ENCODE measurements at places on chromosomes 3 and 15.

DNA sequence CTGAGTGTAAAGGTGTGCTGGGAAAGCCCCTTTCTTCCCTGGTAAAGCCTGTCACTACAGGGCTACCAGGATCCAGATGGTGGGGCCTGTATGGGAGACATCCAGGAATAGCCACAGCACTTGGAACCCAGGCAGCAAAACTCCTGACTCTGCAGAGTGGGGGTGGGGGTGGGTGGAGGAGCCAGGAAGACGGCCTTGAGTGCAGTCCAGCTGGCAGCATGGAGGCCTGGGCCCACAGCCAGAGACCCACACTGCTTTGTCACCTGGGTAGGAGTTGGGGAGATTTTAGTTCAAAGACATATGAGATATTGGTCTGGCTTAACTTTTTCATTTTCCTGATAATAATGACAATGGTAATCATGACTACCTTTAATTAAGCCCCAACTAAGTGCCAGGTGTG is 116.7 kb upstream of the MRPS22 start:
- no peak for DNase-seq

DNA sequence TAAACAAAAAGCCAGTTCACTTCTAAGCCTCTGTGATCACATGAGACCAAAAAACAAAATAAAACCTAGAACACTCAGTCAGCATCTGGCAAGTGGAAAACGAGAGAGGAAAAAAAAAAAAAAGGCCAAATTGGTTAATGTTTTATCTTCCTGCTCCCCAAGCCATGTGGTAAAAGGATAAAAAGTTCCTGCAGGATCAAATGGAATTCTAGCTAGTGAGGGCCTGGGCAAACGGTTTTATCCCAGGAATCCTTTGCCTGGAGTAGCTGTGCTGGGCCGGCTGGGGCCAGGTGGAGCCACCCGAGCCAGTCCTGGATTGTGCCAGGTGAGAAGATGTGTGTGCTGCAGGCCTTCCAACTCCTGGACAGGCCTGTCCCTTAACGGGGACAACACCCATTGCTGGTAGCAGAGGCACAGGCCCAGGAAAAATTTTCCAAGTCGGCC is 13.2 kb downstream of the SMAD6 start:
- DNase-seq = no peak

GRCh38 chr3:120763601-120764000 is 21.1 kb downstream of the GTF2E1 start:
- no peak for DNase-seq

DNA sequence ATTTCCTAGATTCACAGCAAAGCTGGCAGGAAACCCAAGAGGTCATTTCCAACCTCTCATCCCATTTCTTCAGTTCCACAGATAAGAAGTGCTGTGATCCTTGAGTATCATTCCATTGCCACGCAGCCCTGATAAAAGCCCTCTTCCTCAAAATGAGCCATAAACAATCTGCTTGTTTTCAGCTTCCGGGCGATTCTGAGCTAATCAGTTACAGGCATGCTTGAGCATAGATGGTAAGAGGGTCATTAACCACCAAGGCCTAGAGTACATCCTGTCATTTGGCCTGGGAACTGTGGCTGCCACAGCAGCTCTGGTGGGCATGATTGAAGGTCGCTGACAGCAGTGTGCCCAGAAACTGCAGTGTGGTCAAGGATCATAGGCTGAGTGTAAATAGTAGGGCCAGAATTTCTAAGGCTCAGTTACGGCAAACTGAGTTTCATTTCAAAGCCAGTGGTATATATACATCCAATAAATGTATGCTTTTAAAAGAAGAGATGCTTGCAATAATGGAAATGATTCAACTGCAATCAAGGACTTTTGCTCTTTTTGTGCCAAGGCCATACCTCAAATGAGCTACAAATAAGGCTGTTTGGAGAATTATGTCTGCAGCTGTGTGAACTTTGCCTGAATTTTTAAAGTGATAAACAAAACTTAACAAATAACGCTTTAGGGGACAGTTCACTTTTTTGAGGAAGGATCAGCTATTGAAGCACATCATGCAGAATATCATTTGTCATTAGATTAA is 47.3 kb downstream of the P3H2 start:
- no peak for DNase-seq

DNA sequence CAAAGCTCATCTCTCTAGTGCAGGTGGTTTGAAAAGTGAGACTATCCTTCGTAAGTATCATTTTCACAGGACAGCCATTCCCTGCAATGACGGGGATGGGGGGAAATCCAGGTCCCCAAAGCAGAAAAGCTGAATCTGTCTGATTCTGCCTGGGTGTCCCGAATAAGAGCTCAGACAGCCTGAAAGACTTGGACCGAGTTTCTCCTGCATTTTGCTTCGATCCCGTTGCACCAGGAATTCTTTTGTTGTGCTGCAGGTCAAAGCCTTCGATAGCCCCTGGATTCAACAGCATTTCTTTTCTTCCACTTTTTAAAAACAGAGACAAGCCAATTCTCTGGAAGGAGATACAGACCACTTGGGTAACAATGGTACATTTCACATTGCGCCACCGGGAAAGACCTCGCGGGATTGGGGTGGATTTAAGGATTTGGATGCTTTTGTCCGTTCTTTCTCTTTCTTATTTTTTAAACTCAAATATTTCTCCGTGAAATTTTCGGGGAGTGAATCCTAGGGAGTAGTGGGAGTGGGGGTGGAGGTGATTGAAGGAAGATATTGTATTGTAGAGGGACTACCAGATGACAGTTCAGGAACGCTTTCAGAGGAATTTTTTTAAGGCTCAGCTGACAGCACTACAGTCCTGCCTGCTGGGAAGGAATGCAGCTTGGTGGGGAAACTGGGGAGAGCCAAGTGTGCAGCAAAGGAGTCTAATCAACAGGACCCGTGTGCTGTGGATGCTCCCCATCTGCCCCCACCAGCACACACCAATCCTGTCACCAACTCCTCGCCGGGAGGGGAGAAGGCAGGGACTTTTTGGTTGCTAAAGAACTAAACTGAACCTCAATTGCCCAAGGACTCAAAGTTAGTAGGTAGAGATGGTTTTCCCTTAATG is 2.6 kb downstream of the SLITRK3 start:
- DNase-seq = no peak

DNA sequence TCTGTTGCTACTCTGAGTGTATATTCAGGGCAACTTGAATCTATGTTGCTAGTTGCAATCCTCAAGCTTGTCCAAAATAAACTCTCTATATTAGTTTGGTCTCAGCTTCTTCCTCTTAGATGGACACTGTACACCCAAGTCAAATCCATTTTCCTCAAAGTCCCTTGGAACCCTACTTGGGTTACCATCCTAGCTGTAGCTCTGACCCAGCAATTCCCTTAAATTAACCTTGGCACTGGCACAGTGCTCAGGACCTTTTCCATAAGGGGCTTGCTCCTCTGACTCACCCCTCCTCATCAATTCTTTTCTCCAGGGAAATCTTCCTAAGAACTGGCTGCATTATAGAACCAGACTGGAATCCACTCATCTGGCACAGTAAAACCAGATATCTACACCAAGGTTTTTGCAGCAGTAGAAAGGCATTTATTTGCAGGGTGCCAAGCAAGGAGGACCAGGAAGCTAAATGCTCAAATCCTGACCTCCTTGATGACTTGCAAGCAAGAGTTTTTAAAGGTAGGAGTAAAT is 44.9 kb upstream of the B3GALNT1 start:
- DNase-seq = no peak

DNA sequence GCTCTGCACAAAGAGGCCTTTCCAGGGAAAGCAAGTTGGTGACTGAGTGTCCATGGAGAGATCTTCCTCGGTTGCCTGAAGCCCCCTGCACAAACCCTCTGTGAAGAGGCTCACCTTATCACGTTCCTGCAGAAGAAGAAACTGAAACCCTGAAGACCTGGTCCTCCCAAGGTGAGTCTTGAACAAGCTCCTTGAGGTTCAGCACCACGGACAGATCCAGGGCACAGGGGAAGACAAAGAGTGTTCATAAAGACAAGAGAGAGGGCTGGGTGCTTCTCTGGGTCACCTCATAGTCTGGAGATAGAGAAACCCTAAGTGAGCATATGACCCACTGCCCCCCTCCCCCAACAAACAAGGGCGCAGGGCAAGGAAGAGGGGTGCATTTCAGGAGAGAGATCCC is 21.7 kb upstream of the TBC1D21 start:
- DNase-seq = peak; percentile 11

GRCh38 chr15:25797511-25797935 is 65.6 kb downstream of the ATP10A start:
- DNase-seq = no peak

GRCh38 chr3:127690823-127691452 is 18.2 kb downstream of the ABTB1 start:
- DNase-seq = no peak

DNA sequence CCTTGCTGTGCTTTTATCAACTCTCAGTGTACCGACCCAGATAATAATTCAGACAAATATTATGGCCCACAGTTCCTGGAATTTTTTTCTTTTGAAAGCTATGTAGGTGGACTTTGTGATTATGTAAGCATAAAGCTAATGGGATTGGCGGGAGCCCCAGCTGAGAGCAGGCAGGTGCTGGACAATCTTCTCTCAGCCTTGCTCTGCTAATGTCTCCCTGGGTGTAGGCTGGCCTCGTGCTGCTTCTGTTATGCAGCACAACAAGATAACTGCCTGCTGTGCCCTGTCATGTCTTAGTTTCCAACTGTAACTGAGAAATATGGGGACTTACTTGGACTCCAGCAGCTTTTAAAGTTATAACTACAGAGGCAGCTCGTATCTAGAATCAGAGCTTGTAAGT is 415.0 kb downstream of the PDCD6IP start:
- no peak for DNase-seq

DNA sequence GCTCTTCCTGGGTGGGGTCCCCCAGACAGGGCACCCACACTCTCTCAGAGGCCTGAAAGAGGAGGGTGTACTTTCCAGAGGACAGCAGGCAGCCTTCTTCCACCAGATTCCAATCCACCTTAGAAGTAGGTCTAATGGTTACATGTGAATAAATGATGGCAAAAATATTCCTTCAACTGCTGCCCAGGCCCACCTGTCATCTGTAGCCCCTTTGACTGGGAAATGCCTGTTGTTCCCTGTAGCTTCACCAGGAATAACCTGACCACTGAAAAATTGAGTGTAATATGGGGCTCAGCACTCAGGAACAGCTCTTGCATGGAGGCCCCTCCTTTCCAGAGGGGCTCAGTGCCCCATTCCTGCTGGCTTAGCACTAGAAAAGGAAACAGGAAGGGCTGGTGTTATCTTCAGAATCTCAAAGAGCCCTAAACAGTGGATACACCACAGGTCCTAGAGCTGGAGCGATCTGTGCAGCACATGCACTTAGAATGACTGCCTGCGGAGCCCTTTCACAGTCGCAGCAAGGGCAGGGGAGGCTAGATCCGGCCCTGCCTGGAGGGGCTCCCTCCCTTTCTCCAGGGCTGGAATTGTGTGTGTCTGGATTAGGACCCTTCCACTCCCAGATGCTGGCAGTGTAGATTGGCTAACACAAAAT is 32.1 kb downstream of the SLC22A14 start:
- DNase-seq = no peak

DNA sequence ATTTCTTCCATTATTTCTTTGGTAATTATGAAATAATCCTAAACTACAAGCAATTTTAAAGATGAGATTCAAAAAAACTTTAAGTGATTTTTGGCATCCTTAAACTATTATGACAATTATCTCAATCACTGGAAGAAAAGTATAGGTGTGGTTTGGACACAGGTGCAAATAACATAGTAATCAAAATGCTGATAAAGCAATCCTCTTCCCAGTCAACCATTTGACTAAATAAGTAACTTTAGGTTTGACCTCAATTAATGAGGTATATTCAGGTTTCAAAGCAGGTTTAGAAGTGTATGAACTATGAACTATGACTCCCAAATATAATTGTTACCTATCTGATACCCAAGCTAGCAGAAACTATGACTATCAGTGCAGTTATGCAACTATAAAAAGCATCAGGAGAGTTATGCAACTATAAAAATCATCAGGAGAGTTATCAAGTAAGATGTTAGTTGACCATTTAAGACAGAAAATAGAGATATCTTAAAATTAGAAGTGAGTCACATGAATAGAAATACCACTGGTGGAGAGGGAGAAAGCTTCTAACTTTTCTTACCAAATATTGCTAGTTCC is 8.9 kb upstream of the CNTN3 start:
- DNase-seq = no peak

DNA sequence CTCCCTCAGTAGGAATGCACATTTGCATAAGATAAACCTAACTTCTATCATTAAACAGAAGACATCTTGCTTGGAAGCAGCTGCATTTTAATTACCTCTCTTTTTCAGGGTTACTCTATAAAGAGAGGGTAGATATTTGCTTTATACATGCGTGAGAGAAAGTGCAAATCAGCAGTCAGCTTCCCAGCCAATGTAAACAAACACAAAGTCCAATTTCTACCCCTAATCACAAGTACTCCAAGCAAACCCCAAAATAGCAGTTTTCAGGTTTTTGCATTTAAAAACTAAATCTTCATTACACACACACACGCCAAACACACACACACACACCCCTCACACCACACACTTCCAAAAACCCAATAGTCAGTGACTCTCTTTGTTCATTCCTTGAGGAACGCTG is 303.9 kb upstream of the ALCAM start:
- no peak for DNase-seq

DNA sequence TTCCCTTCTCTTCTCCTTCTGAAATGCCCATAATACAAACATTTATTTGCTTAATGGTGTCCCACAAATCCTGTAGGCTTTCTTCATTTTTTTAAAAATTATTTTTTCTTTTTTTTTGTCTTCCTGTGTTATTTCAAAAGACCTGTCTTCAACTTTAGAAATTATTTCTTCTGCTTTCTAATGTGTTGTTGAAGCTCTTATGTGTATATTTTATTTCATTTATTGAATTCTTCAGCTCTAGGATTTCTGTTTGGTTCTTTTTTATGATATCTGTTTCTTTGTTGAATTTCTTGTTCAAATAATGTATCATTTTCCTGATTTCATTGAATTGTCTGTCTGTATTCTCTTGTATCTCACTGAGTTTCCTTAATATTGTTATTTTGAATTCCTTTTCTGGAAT is 63.1 kb downstream of the AP4E1 start:
- DNase-seq = no peak

DNA sequence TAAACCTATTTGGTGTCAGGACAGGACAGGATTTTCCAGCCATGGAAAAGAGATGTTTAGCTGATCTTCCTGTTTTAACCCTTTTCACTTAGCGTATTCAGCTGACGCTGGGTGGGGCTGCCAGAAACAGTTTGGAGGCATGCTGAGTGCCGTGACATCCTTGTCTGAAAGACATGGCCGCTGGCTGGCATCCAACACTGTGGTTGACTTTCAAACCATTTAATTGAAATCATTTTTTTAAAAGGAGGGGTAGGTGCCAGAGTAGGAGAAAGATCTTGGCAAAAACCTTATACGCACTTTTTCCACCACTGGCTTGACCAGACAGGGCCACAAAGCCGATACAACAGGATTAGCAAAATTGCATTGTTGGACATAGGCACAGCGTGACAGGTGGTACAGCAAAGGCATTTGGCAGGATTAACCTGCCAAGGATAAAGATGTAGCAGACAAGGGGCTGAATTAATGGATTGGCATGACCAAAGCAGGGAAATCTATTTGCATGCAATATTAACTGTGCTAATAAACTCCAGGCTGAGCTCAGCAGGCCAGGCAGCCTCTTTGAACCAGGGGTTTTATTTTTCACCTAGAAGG is 131.8 kb upstream of the TOPAZ1 start:
- DNase-seq = no peak

Measured in activated T-helper 1 cell treated with Interleukin-2 at 50 U/mL for 16 hours (primary cell).